T47D (cell line): ENCODE measurements at places on chromosomes 3 and 15.

GRCh38 chr15:50884540-50884939 is 23.9 kb upstream of the AP4E1 start:
- DNase-seq = no peak

DNA sequence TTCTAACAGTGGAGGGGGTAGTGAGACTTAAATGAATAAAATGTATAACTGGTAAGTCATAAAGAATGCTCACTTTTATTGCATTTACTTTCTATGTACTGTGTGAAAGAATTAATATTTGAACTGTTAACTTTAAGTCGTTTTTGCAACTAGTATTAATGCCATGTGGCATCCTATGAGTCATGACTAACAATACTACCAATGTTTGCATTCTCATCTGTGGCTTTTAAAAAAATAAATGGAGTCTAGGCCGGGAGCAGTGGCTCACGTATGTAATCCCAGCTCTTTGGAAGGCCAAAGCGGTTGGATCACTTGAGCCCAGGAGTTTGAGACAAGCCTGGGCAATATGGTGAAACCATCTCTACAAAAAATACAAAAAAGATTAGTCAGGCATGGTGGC is 5.2 kb downstream of the C3orf49 start:
- no peak for DNase-seq

DNA sequence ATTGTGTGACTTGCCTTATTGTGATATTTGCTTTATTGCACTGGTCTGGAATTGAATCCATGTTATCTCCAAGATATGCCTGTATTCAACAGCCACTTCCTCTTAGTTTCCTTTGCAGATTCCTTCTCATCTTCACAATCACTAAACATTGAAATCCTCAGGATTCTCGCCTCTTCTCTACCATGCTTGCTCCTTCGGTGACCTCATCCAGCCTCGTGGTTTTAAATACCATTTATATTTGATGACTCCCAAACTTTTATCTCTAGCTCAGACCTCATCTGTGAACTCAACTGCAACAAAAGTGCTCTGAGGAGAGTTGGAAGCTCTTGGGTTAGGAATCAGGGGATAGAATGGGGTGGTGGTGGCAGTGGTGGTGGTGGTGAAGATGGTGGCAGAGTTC is 19.9 kb downstream of the POLR2M start:
- no peak for DNase-seq

DNA sequence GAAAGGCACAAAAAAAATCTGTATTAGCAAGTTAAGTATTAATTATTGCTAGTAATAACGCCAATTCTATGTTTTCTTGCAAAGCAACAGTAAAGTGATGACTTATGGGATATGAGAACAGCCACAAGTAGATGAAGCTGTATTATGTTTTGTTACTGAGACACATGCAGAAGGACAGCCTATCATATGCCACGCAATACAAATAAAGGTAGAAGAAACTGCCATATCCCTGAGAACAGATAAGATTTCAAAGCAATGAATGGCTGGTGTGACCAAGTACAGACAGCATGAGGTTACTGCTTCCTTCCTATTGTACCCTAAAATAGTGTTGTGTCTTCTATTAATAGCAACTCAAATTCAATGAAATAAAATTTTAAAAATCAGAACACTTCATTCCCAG is 26.7 kb downstream of the STAG1 start:
- DNase-seq = no peak

DNA sequence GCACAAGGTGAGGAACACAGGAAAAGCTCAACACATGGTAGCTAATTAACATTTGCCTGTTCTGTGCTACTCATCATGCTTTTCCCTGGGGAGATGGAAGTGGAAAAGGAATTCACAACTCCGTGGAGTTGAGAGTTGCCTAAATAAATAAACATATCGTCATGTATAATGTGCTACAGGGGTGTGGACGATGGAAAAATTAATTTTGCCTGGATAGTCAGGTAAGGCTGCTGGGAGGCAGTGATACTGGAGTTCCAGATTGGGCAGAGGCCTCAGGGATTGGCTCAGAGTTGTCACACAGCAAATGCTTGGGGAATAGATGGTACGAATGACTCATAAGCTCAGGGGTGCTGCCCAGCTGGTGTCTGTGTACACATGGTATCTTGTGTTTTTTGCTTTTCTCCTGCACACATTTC is 3.1 kb upstream of the ABHD6 start:
- DNase-seq = no peak

DNA sequence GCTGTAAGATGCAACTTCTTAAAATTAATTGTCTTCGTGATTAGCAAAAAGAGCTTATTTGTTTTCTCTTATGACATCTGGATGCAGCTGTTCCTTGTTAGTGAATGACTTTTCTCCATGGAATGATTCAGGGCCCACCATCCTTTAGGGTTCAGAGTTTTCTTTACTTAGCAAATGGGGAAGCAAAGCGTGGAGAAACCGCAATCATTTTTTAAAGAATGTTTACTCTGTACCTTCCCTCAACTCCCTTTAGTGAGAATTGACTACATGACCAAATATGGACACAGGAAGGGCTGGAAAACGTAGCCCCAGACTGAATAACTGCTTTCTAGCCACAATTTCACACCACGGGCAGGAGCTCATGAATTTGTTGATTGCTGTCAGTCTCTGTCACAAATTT is 130.1 kb downstream of the EDEM1 start:
- DNase-seq = no peak

DNA sequence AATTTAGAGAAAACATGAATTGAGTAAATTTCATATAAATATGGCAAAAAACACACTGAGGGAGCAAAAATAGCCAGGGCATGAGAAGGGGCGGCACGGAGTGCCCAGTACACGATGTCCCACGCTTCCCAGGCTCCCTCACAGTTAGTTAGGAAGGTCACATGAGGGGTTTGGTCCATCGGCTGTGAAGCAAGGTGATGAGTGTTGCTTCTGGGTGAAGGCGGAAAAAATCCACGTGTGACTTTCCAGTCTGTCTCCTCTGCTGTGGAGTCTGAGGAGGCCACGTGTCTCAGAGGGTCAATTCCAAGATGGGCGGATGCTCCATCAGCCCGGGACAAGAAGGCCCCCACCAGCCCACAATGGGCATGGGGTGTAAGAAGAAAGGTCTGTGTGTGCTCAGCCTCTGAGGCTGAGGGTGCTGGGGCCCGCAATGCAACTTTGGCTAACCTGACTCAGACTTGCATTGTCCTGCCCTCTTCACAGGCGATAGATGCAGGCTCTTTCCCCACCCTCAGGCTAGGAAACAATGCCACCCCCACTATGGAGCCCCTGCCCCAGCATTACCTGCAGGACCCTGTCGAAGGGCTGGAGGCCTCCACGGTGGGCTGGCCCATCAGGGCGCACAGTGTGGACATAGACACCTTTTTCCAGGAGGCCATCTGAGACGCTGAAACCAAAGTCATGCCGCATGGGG is 45.7 kb downstream of the GRIP2 start:
- no peak for DNase-seq

DNA sequence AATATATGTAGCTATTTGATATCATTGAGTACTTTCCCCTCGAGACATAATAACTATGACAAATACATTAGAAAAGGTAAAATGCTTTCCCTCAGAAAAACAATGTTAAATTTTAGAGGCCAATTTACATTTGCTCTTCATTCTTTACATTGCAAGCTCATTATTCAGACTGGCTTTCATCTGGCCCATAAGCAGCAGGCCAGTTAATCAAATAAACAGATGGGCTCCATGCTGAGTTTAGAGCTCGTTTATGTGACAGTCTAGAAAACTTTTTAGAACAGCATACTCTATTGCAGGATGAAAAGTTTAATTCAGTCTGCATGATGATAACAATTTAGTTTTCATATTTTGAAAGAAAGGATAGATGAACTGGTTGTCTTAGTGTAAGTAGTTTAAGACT is 150.6 kb downstream of the DUT start:
- no peak for DNase-seq

DNA sequence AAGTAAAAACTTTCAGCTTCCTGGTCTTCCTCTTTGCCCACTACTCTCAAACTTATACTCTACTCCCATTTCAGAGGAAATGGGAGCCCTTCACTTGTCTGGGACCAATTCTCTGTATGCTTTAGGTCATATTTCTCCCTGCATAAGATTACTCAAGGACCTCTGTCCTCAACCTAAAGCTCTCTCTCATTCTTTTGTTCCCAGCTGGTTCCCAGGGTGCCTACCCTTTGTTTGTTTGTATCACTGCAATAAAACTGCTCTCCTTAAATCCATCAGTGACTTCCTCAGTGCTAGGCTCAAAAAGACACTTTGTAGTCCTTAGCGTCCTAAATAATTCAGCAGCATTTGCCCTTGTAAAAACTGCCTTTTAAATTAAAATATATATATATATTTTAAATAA is 2.9 kb downstream of the NGRN start:
- no peak for DNase-seq

DNA sequence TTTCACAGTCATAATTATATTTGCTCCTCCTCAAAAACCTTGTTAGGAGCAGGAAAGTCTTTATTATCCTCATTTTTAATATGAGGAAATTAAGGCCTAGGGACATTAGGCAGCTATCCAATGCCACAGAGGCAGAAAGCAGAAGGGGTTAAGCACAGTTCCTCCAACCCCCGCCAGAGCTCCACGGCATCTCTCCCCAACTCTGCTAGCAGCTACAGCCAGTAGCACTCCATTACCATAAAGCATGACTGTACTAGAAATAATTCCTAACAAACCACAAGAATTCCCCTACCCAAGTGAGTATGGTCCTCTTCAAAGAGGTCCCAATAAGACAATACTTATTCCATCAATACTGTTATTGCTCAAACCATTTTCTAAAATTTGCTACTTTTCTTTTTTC is 9.8 kb downstream of the HEG1 start:
- no peak for DNase-seq

DNA sequence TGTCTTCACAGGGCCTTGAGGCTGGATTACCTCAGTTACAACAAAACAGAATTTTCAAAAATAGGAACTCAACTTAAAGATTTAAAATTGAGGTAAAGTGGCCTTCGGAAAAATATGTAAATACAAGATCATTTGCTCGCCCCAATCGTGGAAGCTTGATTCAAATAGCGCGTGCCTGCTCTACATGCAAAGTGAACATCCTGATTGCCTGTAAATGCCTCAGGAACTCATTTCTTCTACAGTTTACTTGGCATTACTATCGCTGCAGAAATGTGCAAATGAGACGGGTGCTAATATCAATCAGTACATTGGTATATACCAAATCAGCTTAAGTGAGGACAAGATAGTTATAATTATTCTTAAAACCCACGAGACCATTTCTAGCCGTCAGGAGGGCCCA is 159.2 kb downstream of the XXYLT1 start:
- no peak for DNase-seq

GRCh38 chr3:70433091-70433490 is 120.7 kb upstream of the MDFIC2 start:
- no peak for DNase-seq
